ENCODE measurements at places on chromosomes 4 and X.

GRCh38 chrX:150459196-150459595 is 96.1 kb downstream of the MAMLD1 start:
- DNase-seq: no peak

DNA sequence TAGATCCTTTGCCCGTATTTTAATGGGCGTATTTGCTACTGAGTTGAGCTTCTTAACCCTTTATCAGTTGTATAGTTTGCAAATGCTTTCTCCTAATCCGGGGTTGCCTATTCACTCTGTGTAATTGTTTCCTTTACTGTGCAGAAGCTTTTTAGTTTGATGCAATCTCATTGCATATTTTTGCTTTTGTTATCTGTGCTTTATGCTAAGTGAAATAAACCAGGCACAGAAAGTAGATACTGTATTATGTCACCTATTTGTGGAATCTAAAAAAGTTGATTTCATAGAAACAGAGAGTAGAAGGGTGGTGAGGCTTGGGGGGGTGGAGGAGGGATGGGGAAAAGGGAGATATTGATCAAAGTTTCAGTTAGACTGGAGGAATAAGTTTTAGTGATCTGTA is 17.7 kb downstream of the OGT start:
- DNase-seq: no peak

DNA sequence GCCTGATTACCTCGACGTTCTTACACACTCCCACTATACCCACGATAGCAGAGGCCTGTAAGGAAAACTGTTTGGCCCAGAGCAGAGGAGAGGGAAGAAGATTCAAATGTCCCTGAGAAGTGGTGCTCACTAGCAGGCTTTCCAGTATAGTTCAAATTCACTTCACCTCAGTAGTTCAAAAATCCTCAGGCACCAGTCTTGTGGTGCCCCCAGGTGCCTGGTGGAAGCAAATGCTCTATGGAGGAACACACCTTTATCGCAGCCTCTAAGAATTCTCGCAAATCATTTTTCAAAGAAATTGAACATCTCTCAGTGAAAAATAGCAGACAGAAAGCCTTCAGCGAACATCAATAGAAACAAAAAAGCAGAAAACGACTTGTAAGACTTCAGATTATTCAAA is 12.2 kb upstream of the MTMR1 start:
- DNase-seq: no peak

GRCh38 chr4:43754566-43754965 is 694.0 kb downstream of the KCTD8 start:
- no peak for DNase-seq

DNA sequence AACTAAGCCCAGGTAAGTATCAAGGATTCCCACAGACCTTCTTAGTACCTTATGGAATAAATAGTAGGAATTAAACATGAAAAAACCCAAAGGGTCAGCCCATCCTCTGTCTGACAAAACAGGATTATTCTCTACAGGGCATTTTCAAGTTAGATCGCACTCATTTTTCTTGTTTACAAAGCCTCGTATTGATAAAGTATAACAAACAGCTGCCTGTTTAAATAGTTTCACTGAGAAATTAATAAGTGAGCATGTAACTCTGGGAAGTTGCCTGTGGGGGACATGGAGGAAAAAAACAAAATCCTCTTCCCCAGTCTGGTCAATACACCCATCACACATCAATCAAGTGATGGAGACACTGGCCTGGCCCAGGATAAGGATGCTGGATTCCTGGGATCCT is 48.5 kb downstream of the MAML3 start:
- no peak for DNase-seq

- DNase-seq: no peak
Measured at GRCh38 chr4:120837656-120838055, 84.9 kb downstream of the PRDM5 start.

DNA sequence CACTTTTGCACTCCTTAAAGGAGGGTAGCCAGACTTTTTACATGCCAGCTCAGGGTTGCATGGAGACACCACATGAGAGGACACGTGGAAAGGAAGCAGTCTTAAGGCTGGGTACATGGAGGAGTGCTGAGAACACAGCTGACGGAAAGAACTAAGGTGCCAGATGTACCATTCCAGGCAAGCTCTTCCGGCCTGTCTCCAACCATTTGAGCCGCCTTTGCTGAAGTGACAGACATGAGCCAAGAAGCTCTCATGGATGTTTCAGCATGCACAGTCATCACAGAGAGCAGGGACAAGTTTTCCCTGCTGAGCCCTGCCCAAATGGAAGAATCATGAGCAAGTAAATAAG is 83.4 kb upstream of the BMP2K start:
- no peak for DNase-seq

DNA sequence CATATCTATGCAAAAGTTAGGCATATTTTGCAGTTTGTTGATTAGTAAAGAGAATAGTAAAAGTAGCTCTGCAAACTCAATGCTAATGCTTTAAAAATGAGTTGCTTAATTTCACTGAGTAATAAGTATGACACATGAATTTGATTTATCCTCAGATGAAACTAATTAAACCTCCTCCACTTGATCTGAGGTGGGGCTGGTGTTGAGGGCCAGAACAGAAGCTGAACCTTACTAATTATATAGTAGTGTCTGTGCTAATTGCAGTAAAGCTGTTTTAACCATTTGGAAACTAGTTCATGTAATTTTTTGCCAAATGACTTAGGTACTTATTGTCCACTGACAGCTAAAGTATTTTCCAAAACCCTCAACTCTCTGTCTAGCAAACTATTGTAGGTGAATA is 7.7 kb upstream of the PGAM4 start:
- no peak for DNase-seq

GRCh38 chr4:82866706-82867385 is 24.1 kb downstream of the SEC31A start:
- DNase-seq: no peak

GRCh38 chr4:85426366-85426765 is 48.6 kb upstream of the ARHGAP24 start:
- no peak for DNase-seq

DNA sequence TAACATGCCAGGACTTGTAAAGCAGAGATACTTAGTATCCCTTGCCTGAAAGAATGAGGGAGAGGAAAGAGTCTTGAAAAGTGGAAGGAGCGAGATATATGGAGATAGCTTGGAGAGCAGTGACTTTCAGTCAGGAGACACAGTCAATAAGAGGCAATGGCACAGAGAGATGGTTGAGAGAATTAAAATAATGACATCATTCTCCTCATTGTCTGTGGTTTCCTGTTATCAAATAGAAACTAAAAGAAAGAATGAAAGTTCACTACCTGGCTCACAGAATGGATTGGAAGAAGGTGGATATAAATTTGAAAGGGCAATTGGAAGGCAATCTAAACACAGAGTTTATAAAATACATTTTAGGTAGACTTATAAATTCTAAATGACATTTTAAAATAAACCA is 760.2 kb upstream of the AADAT start:
- DNase-seq: no peak

DNA sequence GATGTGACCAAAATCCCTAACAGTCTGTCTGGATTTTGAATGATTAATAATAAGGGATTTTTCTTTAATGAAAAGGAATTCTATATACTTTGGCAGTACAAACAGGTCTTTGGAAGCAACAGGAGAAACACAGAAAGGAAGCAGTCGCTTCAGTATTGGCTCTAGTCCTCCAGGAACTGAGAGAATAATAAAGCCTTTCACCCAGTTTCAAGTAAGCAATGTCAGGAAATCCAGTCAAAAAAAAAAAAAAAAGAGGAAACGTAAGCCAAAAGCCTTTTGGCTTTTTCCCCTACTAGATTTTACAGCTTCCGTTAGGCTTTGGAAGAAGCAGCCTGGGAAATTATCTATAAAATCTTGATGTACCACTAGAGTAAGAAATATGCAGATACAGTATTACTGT is 61.7 kb upstream of the HDAC8 start:
- no peak for DNase-seq

DNA sequence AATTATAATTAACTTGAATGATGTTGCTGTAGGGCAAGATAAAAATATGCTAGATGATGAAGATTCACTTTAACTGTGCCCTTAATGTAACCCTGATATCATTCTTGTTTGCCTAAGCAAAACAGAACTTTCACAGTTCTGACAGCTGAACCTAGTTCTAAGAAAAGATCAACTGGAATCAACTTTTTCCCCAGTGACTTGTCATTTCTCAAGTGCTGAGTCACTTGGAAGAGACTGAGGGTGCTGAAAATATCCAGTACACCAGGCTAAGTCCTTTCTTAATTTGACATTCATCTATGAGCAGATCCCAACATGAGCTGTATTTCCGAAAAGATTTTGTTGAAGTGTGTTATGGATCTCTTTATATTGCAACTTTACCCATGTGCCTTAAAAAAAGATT is 140.4 kb downstream of the MID1IP1 start:
- no peak for DNase-seq

DNA sequence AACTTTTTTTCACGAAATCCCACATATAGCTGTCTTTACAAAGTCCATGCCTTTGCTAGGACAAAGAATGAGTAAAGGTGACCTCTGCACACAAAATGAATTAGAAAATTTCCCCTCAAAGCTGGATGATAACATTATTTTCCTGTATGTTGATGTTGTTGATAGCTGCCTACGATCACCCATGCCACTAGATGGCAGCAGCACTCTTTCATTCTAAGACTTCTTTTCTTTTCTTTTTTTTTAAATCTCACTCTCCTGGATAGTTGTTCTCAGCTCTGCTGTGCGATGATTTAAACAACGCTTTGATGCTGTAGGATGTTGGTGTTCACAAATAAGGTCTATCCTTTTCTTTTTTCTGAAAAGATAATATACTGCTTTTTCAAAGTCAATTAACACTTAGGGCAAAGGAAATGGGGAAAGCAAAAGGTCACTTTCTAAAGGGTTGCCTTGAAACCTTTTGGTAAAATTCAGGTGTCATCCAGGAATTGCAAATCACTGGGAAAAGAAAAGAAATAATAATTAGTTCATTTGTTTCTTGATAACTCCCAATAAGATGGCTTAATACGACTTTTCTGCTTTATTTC is 266.8 kb downstream of the C4orf33 start:
- DNase-seq: peak; percentile 31

- DNase-seq: no peak
Measured at GRCh38 chr4:177016541-177017141, 223.9 kb upstream of the VEGFC start.

GRCh38 chr4:15144249-15144966 is 142.1 kb downstream of the CPEB2 start:
- DNase-seq: no peak

GRCh38 chrX:99973572-99974226 is 436.4 kb downstream of the PCDH19 start:
- DNase-seq: no peak

GRCh38 chrX:28177202-28177601 is 196.0 kb upstream of the DCAF8L1 start:
- DNase-seq: no peak

DNA sequence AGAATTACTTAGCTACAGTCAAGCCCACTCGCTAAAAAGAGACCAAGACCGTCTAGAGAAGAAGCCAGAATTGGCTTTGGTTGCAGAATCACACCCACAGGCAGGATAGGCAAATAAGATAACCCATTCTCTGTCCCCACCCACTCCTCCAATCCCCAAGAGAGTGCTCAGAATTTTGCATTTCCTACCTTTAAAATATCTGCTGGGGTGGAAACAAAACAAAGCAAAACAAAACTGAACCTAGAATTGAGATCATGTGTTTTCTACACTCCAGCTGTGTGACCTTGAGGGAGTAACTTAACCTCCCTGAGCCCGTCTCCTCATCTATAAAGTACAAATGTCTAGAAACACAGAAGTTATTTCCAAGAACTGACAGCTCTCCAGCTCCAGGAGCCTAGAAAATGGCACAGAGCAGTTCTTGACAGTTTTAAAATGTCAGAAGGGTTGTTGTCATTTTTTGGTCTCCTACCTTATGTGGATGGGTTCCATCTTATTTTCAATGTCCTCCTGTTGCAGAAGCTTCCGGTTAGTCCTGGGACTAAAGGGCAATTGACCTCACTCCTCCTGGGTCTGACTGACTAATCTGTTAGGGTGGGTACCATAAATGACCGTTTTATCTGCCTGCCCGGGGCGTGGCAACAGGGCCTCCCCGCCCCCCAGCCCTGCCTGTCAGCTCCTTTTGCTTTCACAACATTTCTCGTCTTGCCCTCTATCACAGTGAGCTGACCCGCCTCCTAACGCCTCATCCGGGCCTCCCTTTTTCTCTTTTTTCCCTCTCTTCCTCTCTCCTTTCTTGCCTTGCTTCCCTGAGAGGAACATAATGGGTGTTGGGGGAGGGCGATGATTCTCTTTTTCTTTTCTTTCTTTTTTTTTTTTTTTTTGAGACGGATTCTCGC is 114.0 kb downstream of the RBM47 start:
- DNase-seq: no peak

DNA sequence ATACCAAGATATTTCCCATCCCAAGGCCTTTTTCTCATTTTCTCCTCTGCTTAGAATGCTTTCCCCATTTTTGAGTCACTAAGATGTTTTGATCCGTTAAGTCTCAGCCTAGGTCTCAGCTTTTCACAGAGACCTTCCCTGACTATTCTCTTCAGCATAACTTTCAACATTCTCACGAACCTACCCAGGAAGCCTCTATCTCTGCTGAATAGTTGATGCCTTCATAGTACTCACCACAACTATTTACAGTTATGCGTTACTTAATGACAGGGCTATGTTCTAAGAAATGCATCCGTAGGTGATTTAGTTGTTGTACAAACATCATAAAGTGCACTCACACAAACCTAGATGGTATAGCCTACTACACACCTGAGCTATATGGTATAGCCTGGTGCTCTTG is 64.5 kb downstream of the ARL9 start:
- DNase-seq: no peak
